ENCODE measurements at places on chromosomes 13 and 19. TPM values are rescaled to one million over a fixed set of nuclear protein-coding genes. Genes with fewer than 3 reads are reported as not detected.

The CGB8 gene
- total RNA-seq = not detected

The LGALS7 gene
- total RNA-seq = not detected

The OR2Z1 gene
- total RNA-seq = not detected

- H3K4me3 ChIP-seq = peak overlapping the region; percentile 25
- no peak for DNase-seq
- H3K4me1 ChIP-seq = no peaks in the 10 kb centered on the region
These were observed 20.6 kb downstream of the HCN2 start for GRCh38 chr19:610071-610800.

DNA sequence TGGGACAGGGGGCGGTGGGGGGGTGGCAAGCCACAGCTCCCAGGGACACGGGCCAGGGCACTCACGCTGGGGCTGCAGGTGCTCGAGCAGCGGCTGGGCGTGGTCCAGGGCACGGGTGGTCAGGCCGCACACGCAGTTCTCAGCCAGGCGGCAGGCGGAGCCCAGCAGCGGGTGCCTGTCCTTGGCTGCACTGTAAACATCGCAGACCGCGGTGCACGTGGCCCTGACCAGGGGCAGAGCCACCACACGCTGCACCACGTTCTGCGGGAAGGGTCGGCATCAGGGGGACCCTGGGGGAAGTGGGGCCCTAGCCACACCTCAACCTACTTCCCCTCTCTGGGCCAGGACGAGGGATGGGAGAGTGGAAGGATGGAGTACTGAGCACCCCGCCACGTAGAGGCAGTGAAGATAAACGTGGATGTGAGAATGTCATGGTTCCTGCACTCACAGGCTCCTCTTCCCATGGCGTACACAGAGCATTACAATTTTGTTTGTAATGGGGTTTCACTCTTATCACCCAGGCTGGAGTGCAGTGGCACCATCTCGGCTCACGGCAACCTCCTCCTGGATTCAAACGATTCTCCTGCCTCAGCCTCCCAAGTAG, 3.4 kb downstream of the PLIN5 start:
- H3K36me3 ChIP-seq = peaks cover 20% of the 10 kb centered on the region
- no peaks in the 10 kb centered on the region for H3K27me3 ChIP-seq
- DNase-seq = no peak
- H3K4me3 ChIP-seq = no peak overlapping the region
- peaks cover 23% of the 10 kb centered on the region for H3K4me1 ChIP-seq

DNA sequence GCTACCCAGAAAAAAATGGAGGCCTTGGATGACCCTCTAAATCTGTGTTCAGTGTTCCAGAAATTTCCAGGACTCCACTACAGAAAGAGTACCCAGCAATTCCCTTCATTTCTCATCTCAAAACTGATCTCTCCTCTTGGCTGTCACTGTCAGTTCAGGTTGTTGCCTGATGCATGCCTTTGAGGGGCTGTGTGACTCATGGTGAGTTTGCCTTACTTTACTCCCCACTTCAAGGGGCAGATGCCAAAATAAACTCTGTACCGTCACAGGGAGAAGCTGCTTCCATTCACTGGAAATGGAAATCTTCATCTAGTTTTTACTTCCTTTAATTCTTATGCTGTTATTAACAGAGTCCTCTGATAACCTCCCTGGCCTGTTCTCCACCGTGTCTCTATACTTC, 1075.0 kb downstream of the DIAPH3 start:
- no peak overlapping the region for H3K27ac ChIP-seq
- no peak overlapping the region for H3K4me3 ChIP-seq
- no peak for DNase-seq
- H3K4me1 ChIP-seq = no peaks in the 10 kb centered on the region
- H3K36me3 ChIP-seq = no peaks in the 10 kb centered on the region

DNA sequence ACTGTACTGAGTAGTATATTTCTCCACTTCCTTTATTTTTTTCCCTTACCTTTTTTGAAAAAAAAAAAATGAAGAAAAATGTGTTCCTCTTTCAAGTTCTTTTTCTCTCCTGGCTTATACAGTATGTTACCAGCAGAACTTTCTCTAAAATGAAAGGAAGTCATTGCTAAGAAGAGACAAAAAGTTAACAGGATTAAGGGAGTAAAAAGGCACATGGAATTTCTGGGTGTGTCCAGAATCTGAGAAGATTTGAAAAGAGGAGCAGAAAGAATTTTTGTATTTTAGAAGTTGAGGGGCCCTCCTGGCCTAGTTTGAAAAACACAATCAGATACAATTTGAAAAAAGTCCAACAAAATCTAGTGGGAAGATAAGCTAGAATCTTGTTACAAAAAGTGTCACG, 21.0 kb upstream of the TRIM13 start:
- H3K27me3 ChIP-seq = no peaks in the 10 kb centered on the region
- H3K36me3 ChIP-seq = no peaks in the 10 kb centered on the region
- no peaks in the 10 kb centered on the region for H3K4me1 ChIP-seq
- no peak overlapping the region for H3K27ac ChIP-seq

GRCh38 chr13:78020861-78021260, 102.2 kb upstream of the EDNRB start:
- no peaks in the 10 kb centered on the region for H3K27me3 ChIP-seq
- no peaks in the 10 kb centered on the region for H3K4me1 ChIP-seq
- no peak overlapping the region for H3K27ac ChIP-seq
- no peaks in the 10 kb centered on the region for H3K36me3 ChIP-seq

- H3K27me3 ChIP-seq = no peaks in the 10 kb centered on the region
- H3K36me3 ChIP-seq = no peaks in the 10 kb centered on the region
- no peaks in the 10 kb centered on the region for H3K4me1 ChIP-seq
- H3K27ac ChIP-seq = no peak overlapping the region
- DNase-seq = no peak
- no peak overlapping the region for H3K4me3 ChIP-seq
These were observed 160.5 kb downstream of the OLFM4 start for GRCh38 chr13:53189162-53189561.

DNA sequence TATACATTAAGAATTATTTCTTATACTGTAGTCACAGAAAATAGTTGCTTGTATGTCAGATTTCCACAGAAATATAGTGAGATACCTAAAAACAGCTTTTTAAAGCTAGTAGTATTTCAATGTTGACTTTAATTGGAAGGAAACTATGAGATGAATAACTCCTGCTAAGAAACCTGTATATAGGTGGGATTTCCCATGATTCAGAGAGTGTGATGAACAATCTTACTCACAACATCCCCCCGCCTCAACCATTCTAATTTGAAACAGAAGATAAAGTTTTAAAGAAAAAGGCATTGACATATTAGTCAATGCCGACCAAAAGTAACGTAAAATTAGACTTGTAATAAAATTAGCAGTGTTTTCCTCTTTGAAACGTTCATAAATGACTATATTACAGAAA, 1.4 kb upstream of the MIR17HG start:
- H3K4me1 ChIP-seq = peaks cover 18% of the 10 kb centered on the region
- H3K36me3 ChIP-seq = peaks cover 7% of the 10 kb centered on the region
- H3K4me3 ChIP-seq = no peak overlapping the region
